A549 treated with RU486 at 1 μM for 4 hours (cell line): ENCODE measurements at places on chromosomes 3 and 15. TPM values are rescaled to one million over a fixed set of nuclear protein-coding genes. Genes with fewer than 3 reads are reported as not detected.

The TM4SF1 gene
- total RNA-seq, result 1,132 to 2,057 TPM (median 1,686 TPM) in 5 replicates

The MORC1 gene
- total RNA-seq, result not detected in 5 replicates

The CHRM5 gene
- total RNA-seq, result not detected in 5 replicates

The CNOT10 gene
- 28.3 to 32.6 TPM (median 28.8 TPM) in 5 replicates for total RNA-seq

The CCDC9B gene
- 13.4 to 21.7 TPM (median 17.2 TPM) in 5 replicates for total RNA-seq

The LRRIQ4 gene
- total RNA-seq, result not detected in 5 replicates

The UPK1B gene
- total RNA-seq, result 11.2 to 14.4 TPM (median 14.1 TPM) in 5 replicates

The C3orf62 gene
- 1.4 to 2.4 TPM (median 2.1 TPM) in 5 replicates for total RNA-seq

The CACNA2D3 gene
- 0.03 to 0.05 TPM in 2 of 5 replicates, not detected in the others for total RNA-seq

The ULK4 gene
- total RNA-seq, result 5.4 to 10.9 TPM (median 7.1 TPM) in 5 replicates

The C3orf20 gene
- 0.03 to 0.06 TPM (median 0.05 TPM) in 3 of 5 replicates, not detected in the others for total RNA-seq

The B3GALNT1 gene
- total RNA-seq, result 0.15 to 0.23 TPM (median 0.21 TPM) in 3 of 5 replicates, not detected in the others
